ENCODE measurements at places on chromosomes 7 and 10. TPM values are rescaled to one million over a fixed set of nuclear protein-coding genes. Genes with fewer than 3 reads are reported as not detected.
A peak's percentile ranks its signal among the peaks of the same experiment; 100 is the strongest.

- no peak for DNase-seq
Observed at GRCh38 chr7:24720283-24720682, 37.0 kb downstream of the GSDME start.

The AMPH gene
- polyA plus RNA-seq = 16.3 TPM

The SPACDR gene
- polyA plus RNA-seq = 1.5 TPM

The SPOCK2 gene
- 179 TPM for polyA plus RNA-seq

GRCh38 chr7:7883394-7883793 is 85.2 kb upstream of the GLCCI1 start:
- no peak for DNase-seq

DNA sequence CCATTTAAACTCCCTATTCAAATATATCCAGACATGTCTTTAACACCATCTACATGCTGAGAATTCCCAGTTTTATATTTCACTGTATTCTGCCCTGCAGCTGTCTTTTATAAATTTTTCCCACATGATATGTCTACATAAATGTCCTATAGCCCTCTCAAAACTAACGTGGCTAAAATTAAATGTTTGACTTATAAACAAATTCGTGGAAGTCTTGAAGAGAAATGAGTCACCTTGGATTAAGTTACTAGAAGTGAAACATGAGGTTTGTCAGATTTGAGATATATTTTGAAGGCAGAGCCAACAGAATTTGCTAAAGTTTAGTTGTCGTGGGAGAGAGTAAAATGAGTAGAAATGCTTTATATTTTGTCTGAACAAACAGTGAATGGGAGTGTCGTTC is 386.9 kb upstream of the CNTNAP2 start:
- DNase-seq = no peak

The SLC29A3 gene
- 7.9 TPM for polyA plus RNA-seq

DNA sequence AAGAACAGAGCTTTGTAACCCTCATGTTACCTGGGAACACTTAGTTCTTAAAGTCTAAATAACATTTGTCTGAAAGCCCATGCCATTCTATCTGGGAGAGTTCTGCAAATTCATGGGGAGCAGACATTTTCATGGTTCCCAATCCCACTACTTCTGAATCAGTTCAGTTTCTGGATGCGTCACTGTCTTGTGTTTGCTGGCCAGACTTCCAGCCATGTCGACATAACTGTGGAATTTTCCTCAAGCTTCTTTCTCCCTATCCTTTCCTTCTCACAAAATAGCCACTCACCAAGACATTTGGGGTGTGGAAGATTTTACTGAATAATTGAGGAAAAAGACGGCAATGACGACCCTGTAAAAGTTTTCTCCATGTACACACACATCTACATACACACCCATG is 272.5 kb downstream of the NEBL start:
- DNase-seq = no peak

- no peak for DNase-seq
Observed at GRCh38 chr7:68235937-68236336, 1239.3 kb downstream of the TYW1 start.

GRCh38 chr10:27207350-27207749 is 33.2 kb downstream of the ACBD5 start:
- DNase-seq = no peak

- DNase-seq = no peak
Observed at GRCh38 chr7:121139427-121139826, 150.9 kb downstream of the CPED1 start.

GRCh38 chr7:5470167-5470532 is 46.5 kb upstream of the TNRC18 start:
- DNase-seq = no peak

The CYP3A5 gene
- 1.2 TPM for polyA plus RNA-seq

DNA sequence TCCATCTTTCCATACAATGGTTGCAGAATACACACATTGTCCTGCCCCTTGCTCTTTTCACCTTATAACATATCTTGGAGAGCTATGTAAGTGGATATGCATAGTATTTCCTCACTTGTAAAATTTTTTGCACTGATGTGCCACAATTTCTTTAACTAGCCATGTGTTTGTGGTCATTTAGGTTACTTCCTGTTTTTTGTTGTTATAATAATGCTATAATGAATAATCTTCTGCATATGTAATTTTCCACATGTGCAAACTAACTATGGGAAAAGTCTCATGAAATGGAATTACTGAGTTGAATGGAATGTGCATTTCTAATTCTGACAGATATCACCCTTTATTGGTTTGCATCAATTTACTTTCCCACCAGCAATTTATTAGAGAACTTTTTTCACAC is 2.8 kb downstream of the TAS2R41 start:
- DNase-seq = no peak

The CAMK2B gene
- 2.2 TPM for polyA plus RNA-seq

DNA sequence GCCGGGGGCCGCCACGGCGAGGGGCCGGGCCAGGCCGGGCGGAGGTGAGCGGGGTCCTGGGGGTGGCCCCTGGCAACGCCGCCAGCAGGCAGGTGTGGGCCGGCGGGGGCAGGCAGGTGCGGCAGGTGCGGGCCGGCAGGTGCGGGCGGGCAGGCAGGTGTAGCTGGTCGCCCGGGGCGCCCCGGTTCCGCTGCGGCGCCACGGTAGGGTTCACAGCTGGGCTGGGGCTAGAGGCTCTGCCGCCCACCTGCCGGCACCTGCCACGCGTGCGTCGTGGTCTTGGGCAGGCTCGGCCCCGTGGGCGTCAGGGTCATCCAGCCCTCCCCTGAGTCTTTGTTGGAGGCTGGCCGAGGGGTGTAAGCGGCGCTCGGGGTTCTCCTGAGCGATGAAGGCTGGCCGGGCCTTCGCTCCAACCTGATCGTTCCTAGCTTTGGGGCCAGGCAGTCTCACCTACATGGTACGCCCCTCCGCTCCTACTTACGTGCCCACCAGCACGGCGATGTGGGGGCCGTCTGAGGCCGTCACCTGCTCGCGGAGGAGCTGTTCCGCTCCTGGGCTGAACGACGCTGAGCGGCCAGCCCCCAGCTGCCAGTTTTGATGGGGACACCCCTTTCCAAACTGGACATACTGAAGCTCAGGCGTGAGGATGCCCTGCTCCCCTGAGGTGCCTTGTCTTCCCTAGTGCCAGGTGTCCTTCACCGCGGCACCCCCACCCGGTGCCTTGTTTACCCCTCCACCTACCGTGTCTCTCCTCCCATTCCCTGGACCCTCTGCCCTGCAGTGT is 493 bp downstream of the ZMIZ2 start:
- no peak for DNase-seq

DNA sequence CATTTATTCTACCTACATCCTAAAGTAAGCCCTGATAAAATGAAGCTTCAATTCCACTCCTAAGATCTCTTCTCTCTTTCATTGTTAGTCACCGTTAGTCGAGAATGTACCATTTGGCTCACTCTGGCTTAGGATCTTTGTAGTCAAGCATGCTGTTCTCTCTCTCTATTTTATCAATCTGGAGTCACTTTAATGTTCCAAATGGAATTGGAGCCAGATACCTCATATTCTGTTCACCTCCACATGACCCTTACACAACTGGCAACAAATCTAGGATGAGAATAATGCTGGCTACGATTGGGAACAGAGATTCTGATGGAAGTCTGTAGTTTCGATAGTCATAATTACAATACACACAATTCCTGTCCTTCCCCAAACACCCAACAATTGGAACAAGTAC is 213.7 kb downstream of the TWIST1 start:
- no peak for DNase-seq

- peak; percentile 25 for DNase-seq
Observed at GRCh38 chr7:66043681-66044497, 31.7 kb upstream of the ASL start.

Data from right renal pelvis (tissue), 4 donors.